Substantia nigra (tissue), 51 donors: ENCODE measurements at places on chromosomes 7 and 10.

DNA sequence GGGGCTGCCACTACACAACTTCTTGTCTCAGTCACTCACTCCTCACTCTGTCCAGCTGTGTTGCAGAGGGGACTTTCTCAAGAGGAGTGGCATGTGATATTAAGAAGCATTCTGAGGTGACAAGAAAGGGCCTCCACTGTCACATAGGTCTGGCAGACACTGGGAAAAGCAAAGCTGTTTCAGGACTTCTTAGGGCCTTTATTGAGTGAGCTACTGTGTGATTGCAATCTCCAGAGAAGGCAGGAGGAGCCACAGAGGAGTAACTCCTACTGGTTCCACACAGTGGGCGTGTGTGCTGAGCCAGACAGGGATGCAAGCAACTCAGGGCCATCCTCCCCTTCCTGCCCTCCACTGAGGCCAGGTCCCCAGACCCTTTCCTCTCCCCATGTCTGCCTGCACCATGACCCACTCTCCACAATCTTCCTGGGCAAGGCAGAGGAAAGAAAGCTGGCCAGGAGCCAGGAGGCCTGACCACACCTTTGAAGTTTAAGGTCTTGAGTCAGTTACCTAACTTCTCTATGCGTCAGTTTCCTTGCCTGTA is 262.0 kb upstream of the ZMIZ1 start:
- no peak for DNase-seq

GRCh38 chr7:44894888-44895580 is 9.7 kb upstream of the PURB start:
- DNase-seq: no peak

DNA sequence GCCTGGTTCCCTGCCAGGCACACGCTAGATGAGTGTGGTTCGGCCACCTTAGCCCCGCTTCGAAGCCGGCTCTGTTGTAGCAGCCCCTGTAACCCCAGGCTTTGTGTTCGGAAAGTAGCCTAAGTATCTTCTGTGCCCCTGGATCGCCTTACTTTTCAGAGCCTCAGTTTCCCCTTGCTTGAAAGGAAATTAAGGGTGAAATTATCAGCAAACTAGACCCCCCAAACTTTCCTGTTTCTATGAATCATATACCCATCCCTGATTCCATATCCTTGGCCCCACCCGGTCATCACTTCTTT is 312 bp downstream of the PDCD11 start:
- DNase-seq: no peak

- DNase-seq: no peak
These were observed 1129.4 kb upstream of the LRRTM3 start for GRCh38 chr10:65796472-65796871.

- no peak for DNase-seq
These were observed 139.5 kb downstream of the MAPK8 start for GRCh38 chr10:48445932-48446331.

DNA sequence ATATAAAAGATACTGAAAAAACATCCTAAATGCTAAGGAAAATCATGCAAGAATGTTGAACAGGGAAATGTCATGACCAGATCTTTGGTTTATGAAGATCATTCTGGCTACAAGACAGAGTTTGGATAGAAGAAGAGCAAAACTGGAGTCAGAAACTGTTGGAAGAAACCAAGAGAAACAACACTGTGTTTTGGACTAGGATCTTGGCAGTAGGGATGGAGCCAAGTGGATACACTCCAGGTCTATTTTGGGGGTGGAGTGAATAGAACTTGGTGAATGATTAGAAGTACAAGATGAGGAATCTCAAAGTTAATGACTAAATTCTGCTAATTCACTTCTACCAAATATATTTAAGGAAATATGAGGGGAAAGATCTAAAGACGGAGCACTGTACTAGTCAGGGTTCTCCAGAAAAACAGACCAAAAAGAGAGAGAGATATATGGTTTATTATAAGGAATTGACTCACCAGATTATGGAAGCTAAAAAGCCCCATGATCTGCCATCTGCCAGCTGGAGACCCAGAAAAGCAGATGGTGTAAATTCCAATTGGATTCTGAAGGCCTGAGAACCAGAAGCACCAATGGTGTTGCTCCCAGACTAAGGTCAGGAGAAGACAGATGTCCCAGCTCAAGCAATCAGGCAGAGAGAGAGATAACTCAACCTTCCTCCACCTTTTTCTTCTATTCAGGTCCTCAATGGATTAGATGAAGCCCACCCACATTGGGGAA is 254.9 kb downstream of the TRIL start:
- no peak for DNase-seq

GRCh38 chr10:133125901-133126300 is 34.1 kb upstream of the KNDC1 start:
- DNase-seq: no peak

GRCh38 chr10:90526721-90527120 is 331.1 kb downstream of the HTR7 start:
- DNase-seq: no peak

DNA sequence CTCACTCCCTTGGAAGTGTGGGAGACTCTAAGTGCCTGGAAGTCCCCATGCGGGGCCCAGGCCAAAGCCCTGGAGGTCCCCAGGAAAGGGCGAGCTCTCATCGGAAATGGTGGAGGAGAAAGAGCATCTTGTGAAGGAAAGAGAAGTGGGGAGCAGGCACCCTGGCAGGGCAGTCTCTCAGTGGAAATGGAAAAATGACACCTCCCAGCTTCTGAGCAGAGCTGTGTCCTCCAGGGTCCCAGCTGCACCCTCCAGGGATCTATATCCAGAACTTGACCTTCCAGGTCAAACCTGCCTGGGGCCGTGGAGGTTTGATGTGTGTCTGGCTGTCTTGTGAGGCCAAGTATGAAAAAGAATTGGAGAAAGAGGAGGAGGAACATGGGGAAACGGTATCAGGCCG is 29.5 kb downstream of the PAX2 start:
- DNase-seq: no peak

- no peak for DNase-seq
These were observed 11.0 kb downstream of the NXPH1 start for GRCh38 chr7:8444468-8444769.

DNA sequence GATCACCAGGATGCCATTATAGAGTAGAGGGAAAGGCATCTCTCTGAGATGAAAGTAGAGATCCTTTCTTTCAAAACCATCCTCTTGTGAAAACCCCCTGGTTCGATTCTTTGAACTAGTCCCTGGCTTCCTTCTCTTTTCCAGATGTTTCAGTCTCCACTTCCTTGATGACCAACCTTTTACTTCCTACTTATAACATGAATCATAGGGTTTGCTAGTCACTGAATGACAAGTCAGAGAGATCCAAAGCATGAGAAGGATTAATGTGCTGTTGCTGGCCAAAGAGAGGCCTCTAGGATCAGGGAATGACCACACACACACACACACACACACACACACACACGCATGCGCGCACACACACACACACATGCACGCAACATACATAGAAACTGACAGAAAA is 161.1 kb upstream of the FRMD4A start:
- no peak for DNase-seq

DNA sequence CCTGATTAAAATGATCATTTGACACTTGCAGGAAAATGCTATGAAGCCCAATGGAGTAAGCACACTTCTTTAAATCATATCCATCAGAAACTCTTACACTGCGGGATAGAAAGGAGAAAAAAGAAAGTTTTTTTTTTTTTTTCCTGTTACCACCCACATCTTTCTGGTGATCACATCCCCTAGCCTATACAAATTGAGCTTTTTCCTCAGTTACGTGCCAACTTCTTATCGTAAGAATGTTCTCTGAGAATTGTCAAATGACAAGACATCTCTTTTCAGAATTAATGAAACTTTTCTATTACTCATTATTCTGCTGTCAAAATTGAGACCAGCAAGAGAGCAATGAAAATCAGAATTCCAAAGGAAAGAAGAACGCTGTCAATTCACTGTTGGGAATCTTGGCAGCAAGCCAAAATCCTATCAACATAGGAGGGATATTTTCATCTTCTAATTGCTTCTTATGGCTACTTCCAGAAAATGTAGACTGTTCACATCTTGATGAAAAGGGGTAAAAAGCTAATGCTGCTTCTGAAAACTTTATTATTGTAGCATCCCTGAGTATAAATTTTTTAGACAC is 179.5 kb downstream of the ADAM12 start:
- no peak for DNase-seq
